ENCODE measurements at places on chromosomes 11 and 22.

DNA sequence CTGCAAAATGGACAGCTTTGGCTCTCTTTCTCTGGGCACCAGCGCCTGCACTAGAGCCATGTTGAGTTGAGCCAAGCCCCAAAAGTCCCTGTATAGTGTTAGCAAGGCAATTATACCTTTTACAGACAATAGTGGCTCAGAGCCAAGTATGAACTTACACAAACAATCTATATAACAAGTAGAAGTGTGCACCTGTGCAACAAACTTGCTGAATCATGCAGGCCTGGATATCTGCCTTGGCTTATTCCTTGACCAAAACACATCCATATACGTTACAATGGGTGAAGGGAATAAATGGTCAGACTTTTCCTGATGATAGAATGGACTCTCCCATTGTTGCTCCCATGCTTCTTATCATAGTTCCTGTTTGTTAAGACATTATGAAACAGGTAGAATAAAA lies 3.8 kb upstream of the OR52I2 start:
- no peak for DNase-seq

DNA sequence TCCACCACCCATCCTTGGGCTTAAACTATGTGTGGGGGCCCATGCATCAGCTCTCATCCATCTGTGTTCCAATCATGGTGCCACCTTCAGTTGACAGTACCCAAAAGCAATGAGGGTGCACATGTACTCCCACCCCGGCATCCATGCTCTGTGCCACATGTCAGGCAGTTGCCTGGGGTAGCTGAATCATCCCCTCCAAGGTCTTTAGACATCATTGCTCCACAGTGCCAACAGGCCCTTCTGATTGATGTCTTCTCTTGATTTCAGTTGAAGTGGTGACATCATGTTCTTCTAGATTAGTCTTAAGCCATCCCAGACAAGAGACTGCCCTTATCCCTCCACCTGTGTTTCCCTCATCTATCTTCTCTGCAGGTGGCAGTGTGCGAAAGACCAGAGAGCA lies 42.5 kb downstream of the TMPRSS5 start:
- no peak for DNase-seq

- DNase-seq = no peak
Observed at GRCh38 chr11:61718621-61719302, 33.7 kb upstream of the MYRF start.

DNA sequence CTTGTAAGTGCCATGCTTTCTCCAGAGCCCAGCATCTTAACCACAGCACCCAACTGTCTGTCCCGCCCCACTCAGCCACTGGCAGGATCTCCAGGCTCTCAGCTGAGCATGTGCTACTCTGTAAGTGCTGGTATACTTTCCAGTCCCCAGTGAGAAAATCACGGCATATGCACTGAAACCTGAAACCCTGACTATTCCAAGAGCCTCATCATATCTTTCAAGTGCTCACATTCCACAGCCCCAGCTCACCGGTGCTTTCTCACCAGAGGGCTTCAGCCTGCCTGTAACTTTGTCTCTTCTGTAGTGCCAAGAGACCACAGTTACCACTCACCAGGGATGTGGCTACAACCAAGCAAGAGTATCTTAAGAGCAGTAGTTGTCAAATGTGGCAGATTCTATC lies 24.4 kb upstream of the PAMR1 start:
- no peak for DNase-seq

All from stimulated activated CD4-positive, alpha-beta T cell treated with anti-CD3 and anti-CD28 coated beads, Interleukin-2, amount 100 ng/mL, for 4 hours (primary cell).